ENCODE measurements at places on chromosomes 16 and 17.
A peak's percentile ranks its signal among the peaks of the same experiment; 100 is the strongest.

DNA sequence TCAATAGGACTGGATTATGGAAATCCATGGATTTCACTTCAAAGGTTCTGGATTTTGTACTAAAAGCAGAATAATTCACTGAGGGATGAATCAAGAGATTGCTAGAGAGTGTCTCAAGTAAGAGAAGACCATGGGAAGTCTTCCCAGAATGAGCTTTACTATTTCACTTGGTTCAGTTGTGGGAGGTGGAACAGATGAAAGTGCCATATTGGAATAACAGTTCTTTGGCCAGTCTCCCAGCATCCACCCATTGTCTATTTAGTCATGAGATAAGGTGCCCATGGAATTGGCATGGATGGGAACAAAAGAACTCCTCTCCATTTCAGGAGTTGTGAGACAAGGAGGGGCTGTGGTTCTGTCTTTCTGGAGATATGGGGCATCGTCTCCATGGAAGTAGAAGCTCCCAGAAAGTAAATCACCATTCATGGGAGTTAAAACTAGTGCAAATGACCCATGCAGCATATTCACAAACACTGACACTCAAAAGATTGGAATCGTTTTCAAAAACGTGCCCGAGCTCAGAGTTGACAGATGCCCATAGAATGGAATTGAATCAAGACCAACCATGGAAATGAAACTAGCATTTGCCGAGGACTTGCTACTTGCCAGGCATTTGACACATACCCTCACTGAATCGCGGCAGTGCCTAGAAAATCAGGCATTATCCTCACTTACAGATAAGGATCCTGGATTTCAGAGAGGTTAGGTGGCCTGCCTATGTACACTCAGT lies 36.2 kb upstream of the CLEC3A start:
- DNase-seq = no peak

GRCh38 chr17:17712268-17712924 lies 31.1 kb downstream of the RAI1 start:
- DNase-seq = peak; percentile 57

DNA sequence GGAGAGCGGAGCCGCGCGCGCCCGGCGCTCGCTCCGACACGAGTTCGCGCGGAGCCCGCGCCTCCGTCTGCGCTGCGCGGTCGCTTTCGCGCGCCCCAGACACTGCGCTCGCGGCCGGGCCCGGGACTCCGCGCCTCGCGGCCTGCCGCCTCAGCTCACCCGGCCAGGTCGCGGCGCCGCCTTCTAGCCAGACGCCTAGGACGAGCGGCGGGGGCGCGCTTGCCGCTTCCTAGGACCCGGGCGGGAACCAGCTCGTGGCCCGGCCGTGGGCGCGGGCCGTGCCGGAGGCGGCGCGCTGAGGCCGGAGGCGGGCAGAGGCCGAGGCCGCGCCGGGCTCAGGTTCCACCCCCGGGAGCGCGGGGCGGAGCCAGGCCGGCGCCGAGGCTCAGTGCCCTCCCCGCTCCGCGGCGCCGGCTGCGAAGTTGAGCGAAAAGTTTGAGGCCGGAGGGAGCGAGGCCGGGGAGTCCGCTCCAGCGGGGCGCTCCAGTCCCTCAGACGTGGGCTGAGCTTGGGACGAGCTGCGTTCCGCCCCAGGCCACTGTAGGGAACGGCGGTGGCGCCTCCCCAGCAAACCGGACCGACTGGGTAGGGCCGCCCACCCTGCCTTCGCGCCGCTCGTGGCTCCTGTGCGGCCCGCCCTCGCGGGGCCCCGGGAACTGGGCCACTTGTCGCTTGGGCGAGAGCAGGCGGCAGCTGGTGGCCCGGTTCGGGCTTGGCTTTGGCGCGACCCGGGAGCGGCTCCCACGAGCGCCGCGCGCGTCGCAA lies at the start of gene SPHK1:
Gene SPHK1 (plus strand): TSS at position 388 of the 765 bp plus-strand sequence. CDS start 1,036 bp downstream, outside the sequence.
- peak; percentile 49 for DNase-seq

GRCh38 chr17:44318077-44318892 lies 6.3 kb downstream of the SLC25A39 start:
- DNase-seq = no peak

GRCh38 chr16:24525970-24526559 lies 13.3 kb upstream of the RBBP6 start:
- DNase-seq = no peak

DNA sequence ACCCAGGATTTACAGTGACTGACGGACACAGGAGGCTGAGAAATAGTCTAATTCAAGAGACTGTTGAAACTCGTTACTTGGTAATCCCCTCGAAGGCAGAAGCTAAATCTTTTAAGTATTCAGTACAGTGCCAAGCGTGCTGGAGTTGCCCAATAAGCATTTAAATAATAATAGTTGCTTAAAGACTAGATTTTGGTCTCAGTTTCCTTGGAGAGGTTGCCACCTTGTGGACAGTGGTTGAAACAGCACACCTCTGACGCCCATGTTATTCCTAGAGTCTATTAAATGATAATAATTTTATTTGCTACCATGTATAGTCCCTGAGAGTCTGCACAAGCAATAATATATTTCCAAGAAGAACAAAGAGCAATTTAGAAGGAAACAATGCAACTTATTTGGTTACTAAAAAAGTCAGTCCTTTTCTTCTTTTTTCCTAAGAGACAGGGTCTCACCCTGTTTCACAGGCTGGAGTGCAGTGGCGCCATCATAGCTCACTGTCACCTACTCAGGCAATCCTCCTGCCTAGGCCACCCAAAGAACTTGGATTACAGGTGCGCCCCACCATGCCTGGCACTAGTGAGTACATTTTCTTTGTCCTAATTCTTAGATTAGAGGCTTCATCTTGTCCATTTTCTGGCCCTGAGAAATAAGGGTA lies 138.0 kb upstream of the NUDT7 start:
- DNase-seq = peak; percentile 25

GRCh38 chr17:81825841-81826466 lies 7.1 kb downstream of the MCRIP1 start:
- DNase-seq = no peak

DNA sequence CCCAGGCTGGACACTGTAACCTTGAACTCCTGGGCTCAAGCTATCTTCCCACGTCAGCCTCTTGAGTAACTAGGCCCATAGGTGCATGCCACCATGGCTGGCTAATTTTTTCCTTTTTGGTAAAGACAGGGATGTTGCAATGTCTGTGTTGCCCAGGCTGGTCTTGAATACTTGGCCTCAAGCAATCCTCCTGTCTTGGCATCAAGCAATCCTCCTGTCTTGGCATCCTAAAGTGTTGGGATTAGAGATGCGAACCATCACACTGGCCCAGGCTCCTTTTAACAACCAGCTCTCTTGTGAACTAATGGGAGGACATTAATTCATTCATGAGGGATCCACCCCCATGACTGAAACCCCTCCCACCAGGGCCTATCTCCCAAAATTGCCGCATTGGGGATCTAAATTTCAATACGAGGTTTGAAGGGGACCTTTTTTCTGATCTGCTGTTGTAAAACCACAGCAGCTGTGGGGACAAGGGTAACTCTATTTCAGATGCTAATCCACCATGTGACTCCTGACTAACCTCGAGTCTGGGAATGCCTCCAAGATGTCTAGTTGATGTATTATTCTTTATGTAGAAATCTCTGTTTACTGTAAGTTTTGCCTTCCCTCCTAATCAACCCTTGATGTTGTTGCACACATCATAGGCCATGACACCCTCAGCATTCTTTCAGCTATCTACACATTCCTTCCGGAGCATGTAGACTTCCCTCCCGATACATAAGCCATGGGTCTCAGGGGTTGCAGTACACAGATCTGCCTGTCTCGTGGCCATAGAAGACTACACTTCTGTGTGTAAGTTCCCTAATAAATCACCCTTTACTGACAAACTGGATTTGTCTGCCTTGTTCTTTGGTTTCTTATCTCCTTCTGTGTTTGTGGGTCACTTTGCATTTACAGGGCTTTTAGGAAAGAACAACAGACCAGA lies 37.6 kb downstream of the RNF112 start:
- DNase-seq = no peak

DNA sequence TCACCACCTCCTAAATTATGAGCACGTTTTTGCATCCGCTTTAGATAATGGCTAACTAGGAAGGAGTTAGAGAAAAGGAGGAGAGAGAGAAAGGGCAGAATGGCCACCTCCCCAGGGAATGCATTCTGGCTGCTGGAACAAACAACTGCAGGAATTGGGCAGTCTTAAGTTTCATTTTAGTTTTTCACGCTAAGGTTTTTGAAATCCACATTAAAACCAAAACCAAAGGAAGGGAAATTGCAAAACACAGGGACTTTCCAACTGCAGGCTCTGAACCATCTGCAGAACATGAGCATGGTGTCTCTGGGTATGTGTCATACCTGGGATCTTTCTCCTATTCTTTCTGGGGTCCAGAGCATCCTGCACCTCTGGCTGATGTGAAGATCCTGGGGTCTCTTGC lies 12.1 kb upstream of the CCL8 start:
- peak; percentile 17 for DNase-seq

GRCh38 chr17:75181608-75182318 lies 996 bp downstream of the SUMO2 start:
- peak; percentile 30 for DNase-seq

DNA sequence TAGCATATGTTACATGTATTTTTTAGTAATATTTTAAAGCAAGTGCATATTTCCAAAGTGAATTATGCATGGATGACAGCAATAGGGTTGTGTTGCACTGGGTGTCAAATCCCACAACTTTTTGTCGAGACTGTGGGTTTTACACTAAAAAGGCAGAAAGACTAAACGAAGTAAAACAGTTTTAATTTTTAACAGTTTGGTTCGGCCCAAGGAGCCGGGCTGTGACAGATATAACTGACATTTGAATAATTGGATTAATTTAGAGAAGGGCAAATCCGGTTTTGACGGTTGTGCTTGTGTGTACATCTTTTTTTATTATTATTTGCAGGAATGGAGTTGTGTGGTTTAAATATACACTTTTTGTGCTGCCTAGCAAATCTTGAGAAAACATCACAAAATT lies 263.6 kb downstream of the FTO start:
- no peak for DNase-seq

GRCh38 chr17:48453447-48453846 lies 23.4 kb upstream of the SKAP1 start:
- no peak for DNase-seq

DNA sequence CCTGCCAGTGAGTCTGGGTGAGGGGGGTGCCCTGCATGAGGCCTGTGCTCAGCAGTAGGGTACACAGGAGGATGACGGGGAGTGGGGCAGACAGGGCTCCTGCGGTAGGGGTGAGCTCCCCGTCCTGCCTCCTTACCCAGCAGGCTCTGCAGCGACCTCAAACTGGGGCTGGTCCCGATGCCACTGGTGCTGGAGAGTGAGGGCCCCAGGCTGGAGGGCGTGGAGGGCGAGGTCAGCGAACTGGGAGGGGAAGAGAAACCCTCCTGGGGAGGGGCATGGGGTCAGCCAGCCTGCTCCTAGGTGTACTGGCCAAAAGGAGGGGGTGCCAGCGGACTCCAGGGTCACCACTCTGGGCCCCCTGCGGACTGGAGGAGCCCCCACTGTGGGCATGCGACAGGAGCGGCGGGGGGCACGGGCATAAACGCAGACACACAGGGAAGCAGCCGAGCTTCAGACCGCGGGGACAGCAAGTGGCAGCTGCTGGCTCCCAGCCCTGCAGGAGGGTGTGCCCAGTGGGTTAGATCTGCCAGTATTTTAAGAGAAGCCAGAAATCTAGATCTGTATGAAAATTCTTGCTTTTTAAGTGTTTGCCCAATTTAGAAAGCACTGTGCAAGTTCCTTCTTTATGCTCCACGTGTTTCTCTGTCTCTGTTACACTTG lies 9.0 kb upstream of the VASN start:
- DNase-seq = no peak

Measured in CD4-positive, alpha-beta T cell treated with Interleukin-15 for 1 hour (primary cell).